ENCODE measurements at places on chromosomes 6 and 20.

DNA sequence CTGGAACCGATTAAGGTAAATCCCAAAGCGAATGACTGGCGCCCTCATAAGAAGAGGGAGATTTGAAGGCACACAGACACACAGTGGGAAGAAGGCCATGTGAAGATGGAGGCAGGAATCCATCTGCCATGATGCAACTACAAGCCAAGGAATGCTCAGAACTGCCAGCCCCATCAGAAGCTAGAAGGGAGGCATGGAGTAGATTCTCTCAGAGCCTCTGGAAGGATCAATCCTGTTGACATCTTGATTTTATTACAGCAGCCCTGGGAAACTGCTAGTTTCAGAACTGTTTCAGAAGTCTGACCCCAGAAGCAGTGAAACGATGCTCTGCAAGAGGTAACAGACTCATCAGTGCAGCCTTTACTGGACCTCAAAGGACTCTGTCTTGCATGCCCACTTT, 103.5 kb upstream of the GPR6 start:
- DNase-seq: no peak

DNA sequence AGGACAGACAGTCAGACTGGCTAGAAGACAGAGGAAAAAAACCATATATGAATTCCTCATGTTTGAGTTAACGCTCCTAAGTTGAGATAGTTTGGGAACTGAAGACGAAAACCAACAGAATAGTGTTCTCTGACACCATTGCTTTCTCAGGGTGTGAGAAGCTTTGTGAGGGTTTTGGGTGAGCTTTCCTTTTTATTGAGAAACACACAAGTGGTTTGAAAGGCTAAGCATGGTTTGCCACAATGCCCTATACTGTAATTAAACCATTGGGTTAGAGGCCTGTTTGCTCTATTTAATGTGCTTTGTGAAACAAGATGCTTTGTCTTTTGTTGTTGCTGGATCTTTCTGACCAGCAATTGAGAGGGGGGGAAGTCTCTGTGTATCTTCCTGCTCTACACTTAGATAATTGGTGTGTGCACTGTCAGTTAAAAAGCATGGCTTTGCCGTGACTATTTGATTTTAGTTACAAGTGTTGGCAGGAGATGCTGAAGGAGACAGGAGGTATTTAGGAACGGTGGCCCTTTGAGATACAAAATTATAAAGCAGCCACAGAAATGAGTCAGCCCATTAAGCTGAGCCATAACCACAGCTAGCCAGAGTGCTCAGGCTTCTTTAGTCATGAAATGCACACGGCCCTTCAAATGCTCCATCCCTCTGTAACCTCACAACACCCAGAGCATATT, 273.0 kb upstream of the PREP start:
- no peak for DNase-seq

DNA sequence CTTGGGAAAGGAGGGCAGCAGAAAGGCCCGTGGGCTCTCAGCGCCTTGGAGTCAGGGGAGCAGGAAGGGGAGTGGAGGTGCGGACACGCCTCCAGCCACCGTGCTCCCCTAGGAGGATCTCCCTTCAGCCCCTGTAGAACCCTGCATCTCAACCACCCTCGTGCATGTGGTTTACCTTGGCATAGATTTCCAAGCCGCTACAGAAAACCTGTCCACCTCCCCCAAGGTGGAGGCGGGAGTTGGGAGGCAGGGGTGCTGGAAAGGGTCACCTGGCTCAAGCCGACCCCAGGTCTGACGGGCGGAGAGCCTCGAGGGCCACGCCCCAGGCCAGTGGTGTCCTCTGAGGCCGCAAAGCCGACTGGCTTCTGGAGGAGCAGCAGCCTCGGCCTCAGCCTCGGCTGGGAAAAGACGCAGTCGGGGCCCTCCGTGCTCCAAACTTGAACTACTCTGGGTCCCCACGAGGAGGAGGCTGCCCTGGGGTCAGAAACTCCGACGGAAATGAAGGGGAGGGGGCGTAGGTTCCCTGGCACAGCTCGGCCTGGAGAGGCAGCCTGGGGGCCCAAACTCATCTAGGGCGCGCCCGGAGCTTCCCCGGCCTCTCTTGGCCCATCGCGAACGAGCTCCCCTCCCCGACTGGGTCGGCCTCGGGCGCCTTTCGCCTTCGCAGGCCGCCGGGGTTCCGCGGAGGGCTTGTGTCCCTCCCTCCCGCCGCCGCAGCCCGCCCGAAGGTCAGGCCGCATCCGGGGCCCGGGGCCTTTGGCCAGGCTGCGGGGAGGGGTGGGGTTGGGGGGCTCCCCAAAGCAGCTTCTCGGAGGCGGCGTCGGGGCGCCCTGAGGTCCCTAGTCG, 6.3 kb upstream of the FOXF2 start:
- peak; percentile 34 for DNase-seq

DNA sequence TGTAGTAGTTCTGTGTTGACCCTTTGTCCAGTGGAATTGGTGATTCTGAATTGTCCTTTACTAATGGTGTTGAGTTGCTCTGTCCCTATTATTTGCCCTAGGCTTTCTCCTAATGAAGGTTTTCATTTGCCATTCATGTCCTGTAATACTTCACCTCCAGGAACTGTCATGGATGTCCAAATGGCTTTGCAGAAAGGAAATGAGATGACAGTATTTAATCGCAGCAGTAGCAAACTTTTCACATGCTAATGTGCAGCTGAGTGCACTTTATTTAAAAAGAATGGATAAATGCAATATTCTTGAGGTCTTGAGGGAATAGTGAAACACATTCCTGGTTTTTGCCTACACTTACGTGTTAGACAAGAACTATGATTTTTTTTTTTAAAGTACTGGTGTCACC, 131.4 kb downstream of the SULF2 start:
- DNase-seq: no peak

- no peak for DNase-seq
These were observed 194.2 kb downstream of the SLC35F1 start for GRCh38 chr6:118101220-118101619.

- no peak for DNase-seq
These were observed 11.4 kb downstream of the RANBP9 start for GRCh38 chr6:13700232-13700631.

DNA sequence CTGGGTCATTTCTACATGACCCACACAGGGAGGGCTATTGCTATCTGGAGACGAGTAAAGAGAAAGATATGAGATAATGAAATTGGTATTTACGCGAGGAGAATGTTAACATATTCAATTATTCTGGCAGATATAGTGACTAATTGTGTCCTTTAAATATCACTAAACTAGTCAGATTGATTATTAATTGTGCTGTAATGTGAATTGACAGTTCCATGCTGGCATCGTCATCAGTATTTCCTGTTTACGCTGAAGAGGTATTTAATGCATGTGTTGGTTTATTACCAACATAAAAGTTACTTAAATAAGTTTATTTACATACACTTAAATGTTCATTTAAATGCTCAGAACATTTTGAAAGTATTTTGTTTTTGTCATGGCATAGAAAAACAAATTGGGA, 35.7 kb upstream of the OGFRL1 start:
- no peak for DNase-seq

DNA sequence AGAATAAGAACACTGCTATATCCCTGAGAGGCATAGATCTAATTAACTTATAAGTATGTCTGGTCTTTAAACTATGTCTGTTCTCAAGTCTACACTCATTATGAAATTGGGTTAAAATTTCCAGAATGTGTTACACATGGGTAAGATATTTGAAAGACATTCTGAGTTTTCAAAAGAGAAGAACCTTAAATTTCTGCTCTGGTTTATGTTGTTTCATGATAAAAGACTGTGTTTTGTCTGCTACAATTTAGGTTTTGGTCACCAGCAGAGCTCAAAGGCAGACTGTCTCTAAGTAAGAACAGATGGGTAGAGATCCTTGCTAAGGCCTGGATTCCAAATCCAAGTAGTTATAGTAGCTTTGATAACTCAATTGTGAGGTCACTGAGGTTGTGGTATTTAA, 6.0 kb downstream of the STMND1 start:
- no peak for DNase-seq

DNA sequence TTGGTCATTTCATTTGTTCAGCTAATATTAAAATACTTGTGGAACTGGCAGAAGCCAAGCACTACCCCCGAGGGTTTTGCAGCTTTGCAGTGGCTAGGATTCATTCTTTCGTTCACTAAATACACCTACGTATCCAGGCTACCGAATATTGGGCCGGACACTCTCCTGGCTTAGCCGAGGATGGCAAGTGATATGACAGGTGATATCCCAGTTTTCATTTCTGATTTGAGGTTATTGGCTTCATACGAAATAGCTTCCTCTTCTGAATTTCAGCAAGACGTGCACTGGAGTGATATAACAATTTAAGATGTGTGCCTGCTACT, 536 bp upstream of the MTFR2 start:
- no peak for DNase-seq

GRCh38 chr6:147106759-147107401, 97.3 kb upstream of the STXBP5 start:
- DNase-seq: no peak

- peak; percentile 15 for DNase-seq
These were observed 34.6 kb upstream of the SCUBE3 start for GRCh38 chr6:35178932-35179832.

- DNase-seq: no peak
These were observed 33.8 kb downstream of the SUMO4 start for GRCh38 chr6:149433881-149434280.

- no peak for DNase-seq
These were observed 16.1 kb upstream of the CALHM6 start for GRCh38 chr6:116445102-116445501.

- DNase-seq: no peak
These were observed 81.3 kb downstream of the VEGFA start for GRCh38 chr6:43851204-43851865.

DNA sequence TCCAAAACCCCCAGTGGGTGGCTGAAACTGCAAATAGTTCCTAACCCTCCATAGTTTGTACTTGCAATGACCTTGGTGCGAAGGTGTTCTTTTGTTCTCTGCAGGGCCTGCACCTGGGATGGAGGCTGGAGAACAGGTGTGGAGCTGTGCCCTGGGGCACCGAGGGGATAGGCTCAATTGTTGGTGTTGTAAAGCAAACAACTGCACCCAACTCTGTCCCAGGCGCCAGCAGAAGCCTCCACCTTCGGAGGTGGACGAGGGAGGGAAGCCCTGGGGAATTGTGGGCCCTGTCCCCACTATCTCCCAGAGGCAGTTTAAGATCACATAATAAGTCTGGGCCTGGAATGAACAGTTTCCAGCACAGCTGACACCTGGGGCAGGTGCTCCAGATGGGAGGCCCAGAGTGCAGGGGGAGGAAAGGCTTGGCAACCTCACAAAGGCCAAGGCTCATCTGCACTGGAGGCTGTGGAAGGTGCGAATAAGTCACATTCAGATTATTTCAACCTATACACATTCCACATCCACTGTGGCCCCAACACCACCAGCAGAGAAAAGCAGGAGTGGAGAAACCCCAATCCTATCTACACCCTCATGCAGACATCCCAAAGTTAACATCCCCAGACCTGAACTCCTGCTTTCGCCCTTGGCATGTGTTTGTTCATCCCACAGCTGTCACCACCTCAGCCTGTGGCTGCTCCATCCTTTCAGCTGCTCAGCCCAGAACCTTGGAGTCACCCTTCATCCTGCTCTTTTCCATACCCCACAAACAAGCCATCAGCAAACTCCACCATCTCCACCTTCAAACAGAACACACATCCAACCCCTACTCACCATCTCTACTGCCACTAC, 12.3 kb upstream of the CBFA2T2 start:
- DNase-seq: no peak

- no peak for DNase-seq
These were observed 27.7 kb downstream of the FAM50B start for GRCh38 chr6:3876866-3877265.

All from tongue (tissue), 3 donors.